ENCODE measurements at places on chromosomes 1 and 21.

DNA sequence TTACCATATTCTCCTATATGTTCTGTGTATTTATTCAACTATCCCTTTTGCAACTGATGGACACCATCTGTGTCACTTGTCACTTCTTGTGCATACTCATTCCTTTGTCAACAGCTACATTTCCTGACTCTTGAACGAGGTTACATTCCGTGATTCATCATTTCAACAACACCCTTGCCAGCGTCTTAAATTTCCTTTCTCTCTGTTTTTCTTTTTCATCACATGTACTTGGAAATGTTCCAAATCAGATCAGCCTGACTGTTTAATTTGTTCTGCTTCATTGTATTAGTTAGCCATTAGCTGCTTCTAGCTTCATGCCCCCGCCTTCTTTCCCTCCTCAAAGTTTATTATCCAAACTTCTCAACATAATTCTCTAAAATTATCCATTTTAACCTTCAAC is 173.0 kb downstream of the ADGRL4 start:
- peak; percentile 84 for DNase-seq

GRCh38 chr1:67171574-67171955 is 5.3 kb downstream of the IL23R start:
- no peak for DNase-seq

GRCh38 chr1:25026730-25027450 is 96.8 kb upstream of the RUNX3 start:
- DNase-seq, result no peak

- DNase-seq, result no peak
Observed at GRCh38 chr21:46421191-46421750, 37.4 kb upstream of the DIP2A start.

DNA sequence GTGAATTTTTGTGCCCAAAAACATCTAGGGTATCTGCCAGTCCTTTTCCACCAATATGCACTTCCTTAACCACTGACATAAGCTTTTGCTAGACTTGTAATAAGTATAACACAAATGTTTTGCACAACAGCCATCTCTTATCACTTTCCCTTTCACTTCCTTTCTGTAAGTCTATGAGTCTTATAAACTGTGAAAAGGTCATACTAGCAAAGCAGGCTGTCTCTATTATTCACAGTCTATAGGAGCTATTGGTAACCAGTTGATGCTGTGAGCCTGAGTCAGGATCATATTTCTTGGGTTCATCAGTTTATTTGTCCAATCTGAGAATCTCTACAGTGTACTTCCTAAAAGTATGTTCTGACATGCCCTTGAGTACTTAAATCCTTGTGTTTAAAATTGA is 172.6 kb downstream of the CHRM3 start:
- DNase-seq, result peak; percentile 14

- peak; percentile 94 for DNase-seq
Observed at GRCh38 chr1:116694524-116694923, 27.0 kb upstream of the IGSF3 start.

GRCh38 chr1:118990513-118991152 is 2.5 kb upstream of the TBX15 start:
- DNase-seq, result no peak

DNA sequence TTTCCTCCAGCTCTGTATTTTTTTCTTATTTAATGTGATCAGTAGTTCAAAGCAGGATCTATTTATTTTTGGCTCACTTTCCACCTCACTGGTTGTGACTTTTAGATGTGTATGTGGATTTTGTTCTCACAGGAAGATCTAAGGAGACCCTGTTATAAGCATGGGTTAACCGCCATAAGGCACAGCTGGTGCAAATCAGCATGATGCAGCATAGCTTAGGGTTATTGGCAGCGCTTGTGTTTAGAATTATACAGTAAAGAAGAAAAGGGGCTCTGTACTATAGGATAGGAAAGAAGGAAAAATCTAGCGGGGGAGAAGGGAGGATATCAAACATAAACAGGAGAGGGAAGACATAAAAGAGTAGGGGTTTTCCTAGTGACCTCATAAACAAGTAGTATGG is 26.9 kb upstream of the RGL1 start:
- DNase-seq, result no peak

- DNase-seq, result no peak
Observed at GRCh38 chr1:234709473-234710228, 99.7 kb upstream of the IRF2BP2 start.

DNA sequence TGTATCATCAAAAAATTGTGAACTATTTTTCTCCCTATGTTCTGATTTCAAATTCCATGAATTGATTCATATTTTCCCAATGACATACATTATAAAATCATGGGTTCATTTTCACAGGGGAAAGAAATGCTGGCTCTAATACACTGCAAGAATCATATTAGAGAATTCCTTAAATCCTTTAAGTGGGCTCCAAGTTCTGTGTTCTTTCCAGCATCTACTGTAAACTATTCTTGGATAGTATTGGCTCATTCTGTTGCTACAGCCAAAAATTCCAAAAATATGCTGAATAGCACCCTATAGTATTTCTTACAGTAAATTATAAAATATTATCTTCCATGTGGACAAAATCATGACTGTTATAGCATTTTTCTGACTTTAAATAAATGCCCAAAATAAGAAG is 19.0 kb upstream of the C1orf105 start:
- no peak for DNase-seq

DNA sequence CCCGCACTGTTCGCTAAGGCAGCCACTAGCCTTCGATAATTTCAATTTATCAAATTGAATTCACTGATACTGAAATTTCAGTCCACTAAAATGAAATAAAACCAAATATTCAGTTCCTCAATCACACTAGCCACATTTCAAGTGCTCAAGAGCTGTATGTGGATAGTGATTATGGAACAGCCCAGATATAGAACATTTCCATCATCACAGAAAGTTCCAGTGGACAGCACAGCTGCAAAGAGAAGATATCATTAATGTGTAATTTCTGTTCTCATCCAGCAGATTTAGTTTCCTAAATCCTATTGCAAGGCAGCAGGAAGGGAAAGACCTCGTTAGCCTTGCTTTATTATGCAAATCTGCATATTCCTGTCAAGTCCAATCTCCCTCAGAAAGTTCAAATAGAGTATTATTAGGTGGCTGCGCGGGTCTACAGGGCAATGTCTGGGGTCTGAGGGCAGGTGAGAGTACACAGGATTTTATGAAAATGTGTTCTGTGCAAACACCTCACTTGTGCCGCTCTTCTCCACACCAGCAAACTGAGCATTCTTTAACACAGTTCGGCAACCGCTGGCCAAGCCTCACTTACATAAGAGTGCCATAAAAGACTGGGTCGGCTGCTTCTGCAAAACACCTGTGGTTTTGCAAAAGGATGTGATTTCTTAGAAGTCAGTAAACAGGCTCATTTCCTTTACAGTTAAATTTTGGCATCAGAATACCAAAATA is 22.4 kb downstream of the CAPZB start:
- DNase-seq, result no peak

DNA sequence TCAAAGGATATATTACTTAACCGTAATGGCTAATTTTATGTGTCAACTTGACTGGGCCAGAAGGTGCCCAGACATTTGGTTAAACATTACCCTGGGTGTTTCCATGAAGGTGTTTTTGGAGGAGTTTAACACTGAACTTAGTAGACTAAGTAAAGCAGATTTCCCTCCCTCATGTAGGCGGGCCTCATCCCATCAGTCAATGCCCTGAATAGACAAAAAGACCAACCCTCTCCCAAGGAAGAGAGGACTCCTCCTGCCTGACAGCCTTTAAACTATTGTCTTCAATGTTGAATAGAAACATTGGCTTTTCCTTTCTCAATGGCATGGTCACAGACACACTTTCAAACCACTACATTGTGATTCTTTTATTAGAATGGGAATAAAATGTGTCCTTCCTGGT is 121.9 kb downstream of the SETD4 start:
- no peak for DNase-seq

- DNase-seq, result no peak
Observed at GRCh38 chr1:208450958-208451357, 206.8 kb upstream of the PLXNA2 start.

DNA sequence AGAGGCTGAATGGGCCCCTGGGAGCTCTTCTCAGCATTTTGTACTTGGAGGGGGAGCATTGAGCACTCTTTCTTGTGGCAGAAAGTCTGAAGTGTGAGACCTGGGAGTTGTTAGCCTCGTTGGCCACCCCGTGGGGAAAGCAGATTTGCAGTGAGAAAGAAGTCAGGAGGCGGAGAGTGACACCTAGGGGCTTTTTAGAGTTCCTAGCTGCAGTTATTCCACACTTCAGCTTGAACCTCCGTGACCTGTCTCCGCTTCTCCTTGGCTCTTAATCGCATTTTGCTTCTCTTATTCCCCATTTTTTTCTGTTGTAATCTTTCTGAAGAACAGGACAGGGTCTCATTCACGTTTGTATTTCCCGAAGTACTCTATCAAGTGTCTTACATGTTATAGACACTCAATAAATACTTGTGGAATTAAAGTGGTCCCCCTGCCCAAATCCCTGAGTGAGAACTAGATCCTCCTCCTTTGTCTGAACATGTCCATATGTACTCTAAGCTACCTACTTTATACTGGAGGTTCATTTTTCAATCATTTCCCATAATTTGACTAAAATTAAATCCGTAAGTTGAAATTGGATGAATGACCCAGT is 14.5 kb upstream of the C1orf141 start:
- peak; percentile 86 for DNase-seq
